Right ventricle myocardium superior (tissue), 1 donor: ENCODE measurements at places on chromosomes 1 and 21. TPM values are rescaled to one million over a fixed set of nuclear protein-coding genes. Genes with fewer than 3 reads are reported as not detected.

LCE2C gene
- total RNA-seq = not detected

FHAD1 gene
- not detected for total RNA-seq

DNA sequence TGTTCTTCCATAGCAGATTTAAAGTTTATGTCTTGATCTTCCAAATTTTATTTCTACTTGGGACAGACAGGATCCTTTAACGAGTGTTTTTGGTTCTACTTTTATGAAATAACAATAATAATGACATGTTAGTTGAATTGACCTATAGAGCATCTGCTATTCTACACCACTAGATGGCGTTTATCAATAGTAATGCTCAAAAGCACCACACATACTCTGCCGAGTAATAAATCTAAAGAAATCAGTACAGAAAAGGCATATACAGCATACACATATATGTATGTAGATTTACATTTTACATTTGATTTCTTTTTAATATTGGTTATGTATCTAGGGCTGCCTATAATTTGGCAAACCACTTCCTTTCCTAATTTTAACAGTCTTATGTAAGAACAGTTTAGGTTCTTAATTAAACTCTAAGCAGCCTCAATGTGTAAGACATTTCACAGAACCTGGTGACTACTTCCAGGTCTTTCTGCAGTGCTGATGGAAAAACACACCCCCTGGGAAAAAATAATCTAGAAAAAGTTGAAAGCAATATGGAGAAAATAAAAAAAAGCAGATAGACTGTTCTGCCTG lies 5.9 kb upstream of the SIPA1L2 start:
- DNase-seq = no peak

DNA sequence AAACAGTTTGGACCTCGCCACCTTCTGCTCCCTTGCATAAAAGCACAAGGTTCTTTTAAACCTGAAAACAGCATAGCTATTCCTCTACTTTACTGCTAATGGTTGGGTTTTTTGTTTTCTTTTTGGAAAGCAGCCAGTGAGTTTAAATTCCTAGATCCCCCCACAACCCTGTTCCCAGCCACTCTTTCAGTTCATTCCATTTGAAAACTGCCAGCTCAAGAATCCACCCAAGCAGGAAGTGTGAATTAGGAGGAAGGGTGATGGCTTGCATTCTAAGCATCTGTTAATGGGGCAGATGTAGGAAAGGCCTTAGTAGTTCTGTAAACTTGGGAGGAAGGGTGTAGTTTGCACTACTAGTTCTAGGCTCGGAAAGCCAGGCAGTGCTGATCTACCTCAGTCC lies 172.9 kb upstream of the HOOK1 start:
- no peak for DNase-seq

OR2M2 gene
- total RNA-seq = not detected

DNA sequence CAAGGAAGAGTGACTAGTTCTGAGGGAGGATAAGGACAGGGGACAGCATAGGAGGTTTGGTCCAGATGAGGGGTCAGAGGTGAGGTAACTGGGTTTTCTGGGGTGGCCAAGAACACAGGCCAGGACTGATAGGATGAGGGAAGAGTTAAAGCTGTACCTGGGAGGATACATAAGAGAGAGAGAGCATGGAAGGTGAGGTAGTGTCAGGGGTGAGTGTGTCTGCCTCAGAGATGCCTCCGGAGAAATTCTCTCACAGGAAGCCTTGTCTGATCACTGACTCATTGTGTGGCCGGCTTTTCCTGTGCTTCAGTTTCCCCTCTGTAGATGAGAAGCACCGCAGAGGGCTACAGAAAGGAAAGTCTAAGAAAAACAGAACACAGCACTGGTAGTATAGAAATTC lies 40.2 kb downstream of the FASLG start:
- DNase-seq = no peak

DNA sequence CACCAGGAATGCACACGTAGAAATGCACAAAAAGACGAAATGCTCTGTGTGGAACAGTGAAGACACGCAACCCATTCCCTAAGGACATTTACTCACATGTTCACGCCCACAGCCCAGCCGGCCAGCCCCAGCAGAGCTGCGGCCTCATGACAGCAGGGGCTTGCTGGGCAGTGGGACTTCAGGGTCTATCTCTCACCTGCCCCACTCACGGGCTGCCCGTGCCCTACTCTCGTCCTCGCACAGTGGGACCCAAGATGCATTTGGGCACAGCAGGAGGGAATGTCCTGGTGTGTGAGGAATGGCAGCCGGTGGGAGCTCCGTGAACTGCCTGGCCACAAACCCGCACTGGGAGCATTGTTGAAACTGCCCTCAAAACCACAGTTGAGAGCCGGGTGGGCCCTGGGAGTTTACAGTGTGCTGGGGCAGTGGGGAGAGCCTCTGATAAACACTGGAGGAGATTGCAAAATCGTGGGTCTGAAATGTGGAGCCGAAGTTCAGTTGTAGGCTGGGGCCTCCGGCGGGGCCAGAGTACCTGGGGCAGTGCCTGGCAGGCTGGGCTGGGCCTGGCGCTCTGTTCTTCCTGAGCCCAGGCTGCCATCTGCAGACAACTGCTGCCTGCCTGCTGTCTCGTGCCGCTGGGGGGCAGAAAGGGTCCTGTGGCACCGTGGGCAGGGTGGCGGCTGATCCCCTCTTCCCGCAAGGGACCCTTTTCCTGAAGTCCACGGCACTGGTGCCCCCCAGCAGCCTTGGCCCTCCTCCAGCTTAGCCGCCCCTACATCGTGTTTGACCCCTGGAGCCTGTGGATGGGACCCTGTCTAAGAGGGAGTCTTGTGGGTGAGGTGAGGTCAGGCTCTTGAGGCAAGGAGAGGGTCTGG lies 20.7 kb upstream of the POFUT2 start:
- peak; percentile 62 for DNase-seq

DTL gene
- total RNA-seq = 0.43 TPM

DNA sequence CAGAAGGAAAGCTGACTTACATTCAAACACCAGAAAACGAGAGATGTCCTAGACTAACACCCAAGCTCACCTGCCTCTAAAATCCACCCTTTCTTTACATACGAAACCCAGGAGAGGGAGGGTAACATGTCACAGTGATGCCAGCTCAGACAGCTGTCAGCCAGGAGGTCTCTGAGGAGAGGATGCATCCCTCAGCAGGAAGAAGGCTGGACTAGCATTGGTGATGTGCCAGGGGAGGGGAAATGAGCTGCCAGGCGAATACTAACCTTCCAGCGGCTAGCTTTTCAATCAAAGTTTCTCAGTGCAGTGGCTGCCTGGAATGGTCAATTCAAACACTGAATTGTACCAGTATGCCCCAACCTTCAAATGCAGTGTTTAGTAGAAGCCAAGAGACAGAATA lies 3.6 kb upstream of the UBE2G2 start:
- no peak for DNase-seq

DNA sequence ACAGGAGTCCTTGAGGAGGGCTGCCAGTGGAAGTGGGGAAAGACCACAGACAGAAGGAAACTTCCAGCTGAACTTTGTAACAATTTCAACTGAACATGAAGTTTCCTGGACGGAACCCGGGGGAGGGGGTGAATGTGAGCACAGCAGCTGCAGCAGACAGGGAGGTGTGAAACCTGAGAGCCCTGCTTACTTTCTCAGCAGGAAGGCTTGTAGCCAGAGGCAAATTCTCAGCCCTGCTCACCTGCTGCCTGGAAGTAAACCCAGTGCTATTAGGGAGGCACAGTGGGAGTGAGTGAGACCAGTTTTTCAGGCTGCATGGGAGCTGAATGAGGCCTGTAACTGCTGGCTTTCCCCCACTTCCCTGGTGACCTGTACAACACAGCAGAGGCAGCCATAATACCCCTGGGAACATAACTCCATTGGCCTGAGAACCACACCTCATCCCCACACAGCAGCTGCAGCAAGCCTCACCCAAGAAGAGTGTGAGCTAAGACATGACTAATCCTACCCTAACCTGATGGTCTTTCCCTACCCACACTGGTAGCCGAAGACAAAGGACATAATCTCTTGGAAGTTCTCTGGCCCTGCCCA lies 9.6 kb upstream of the SPRR2F start:
- no peak for DNase-seq

DNA sequence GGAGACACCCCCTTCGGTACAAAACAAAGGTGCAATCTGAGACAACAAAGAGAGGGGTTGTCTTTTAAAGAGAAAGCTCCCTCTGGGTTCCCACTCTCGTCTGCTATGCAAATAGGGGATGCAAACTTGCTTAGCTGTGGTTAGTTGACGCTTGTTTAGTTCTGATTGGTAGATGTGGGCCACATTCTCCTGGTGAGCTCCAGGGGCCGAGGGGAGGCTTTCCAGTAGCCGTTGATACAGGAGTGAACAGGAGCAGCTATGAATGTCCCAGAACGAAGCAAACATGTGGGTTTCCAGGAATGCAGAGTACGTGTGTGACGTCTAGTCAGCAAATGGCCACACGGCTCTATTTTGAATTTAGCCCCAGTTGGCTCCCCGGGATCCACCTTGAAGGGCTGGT lies 14.7 kb downstream of the TFF2 start:
- DNase-seq = no peak

FCRL2 gene
- total RNA-seq = not detected

EDN2 gene
- 0.27 TPM for total RNA-seq

GRCh38 chr1:25427696-25428095 lies 3.0 kb upstream of the MACO1 start:
- no peak for DNase-seq

PLA2G2C gene
- total RNA-seq = not detected

CYP4B1 gene
- 20.4 TPM for total RNA-seq

GRCh38 chr1:208216062-208216461 lies 28.1 kb downstream of the PLXNA2 start:
- no peak for DNase-seq

- peak; percentile 74 for DNase-seq
Measured at GRCh38 chr1:8202182-8202905, 115.6 kb upstream of the SLC45A1 start.

- DNase-seq = no peak
Measured at GRCh38 chr1:213969958-213970555, 17.7 kb upstream of the PROX1 start.

DNA sequence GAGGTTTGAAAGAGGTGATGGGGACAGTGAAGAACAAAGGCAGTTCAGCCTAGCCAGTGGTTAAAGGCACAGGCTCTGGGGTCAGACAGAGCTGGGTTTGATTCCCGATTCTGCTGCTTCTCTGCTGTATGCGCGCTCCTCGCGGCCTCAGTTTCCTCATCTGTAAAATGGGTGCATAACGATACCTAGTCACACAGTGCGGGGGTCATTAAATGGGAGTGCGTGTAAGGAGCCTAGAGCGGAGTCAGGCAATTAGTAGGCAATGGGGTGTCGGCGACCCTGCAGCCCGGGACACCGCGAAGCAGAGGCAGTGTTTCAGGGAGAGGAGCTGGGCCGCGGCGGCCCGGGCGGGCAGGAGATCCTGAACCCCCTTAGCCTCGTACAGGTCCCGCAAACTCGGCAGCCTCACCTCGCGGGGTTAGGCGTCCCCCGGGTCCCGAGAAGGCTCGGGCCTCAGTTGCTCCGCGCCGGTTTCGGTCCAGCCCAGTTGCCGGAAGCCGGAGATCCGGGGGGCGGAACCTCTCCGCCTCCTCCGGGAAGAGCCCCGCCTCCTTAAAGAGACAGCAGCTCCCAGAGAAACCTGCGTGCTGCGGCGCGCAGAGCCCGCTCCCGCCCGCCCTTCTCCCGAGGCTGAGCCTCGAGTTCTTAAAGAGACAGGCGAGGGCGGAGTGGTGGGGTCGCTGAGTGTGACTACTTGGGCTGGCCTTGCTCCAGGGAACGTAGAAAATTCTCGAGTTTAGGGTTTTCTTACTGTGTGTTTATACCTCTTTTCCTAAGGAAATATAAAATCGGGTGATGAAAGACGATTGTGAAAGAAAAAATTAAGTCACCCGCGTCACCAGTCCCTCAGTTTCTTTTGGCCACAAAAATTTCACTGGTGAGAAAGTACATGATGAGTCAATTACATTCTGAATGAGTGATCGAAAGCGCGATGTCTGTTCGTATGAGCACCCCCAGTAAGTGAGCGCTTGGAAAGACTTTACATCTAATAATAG lies at the start of gene YIPF1:
YIPF1 (minus strand) TSS at position 494 of the 995 bp plus-strand sequence. CDS start 860 bp downstream, outside the sequence.
- DNase-seq = peak; percentile 95

TEX38 gene
- not detected for total RNA-seq

DNA sequence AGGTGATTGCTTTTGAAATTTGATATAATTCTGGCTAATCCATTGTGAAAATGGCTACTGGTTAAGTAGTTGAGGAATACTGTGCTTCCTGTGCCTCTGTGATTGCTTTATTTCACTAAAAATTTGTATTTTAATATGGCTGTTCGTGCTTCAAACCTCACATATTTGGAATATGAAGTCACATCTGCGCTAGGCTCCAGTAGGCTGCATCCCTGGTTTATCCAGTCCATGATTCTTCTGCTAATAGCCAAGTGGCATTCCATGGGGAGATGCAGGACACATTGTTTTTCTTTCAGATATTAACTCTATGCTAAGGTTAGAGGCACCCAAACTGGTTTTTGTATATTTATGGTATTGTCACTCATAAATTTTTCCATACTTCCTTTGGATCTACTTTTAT lies 25.9 kb downstream of the DNM3 start:
- no peak for DNase-seq

- DNase-seq = peak; percentile 33
Measured at GRCh38 chr1:915295-916172, 8.2 kb upstream of the SAMD11 start.

GRCh38 chr1:115714572-115715141 lies 53.9 kb downstream of the CASQ2 start:
- DNase-seq = no peak

GRCh38 chr1:101444381-101444780 lies 207.6 kb downstream of the S1PR1 start:
- no peak for DNase-seq

DNA sequence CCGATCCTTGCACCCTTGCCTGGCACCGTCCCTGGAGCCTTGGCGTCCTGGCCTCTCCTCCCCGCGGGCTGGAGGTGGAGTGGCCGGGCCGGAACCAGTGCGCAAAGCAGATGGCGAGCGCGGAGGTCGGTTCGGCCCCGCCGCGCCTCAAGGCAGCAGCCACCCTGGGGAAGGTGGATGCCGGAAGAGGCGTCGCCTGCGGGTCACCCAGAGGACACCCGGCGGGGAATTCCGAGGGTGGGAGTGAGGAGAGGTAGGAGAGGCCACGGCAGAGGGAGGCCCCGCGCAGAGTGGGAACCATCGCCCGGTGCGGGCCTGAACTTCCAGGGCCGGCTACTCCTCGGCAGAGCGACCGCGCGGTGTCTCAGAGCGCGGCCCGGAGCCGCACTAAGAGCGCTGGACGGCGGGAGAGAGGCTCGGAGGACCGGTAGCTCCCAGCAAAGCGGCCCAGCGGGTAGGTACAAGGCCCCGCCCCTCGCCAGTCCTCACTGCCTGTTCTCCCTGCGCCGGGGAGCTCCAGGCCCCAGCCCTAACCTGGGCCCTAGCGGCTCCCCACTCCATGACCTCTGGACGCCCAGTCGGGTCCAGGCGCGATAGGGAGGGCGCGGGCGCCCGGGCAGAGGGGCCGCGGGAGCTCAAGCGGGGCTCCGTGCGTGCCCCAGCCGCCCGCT lies at the start of gene RNF207:
RNF207 (plus strand) TSS at position 271 of the 671 bp plus-strand sequence. CDS start 417 bp downstream, outside the sequence.
- DNase-seq = peak; percentile 79

CHTOP gene
- 68.1 TPM for total RNA-seq

TDRD10 gene
- total RNA-seq = 2.5 TPM

GRCh38 chr21:44974676-44975075 lies 34.8 kb downstream of the SLX9 start:
- DNase-seq = no peak
